ENCODE measurements at places on chromosomes 11 and 22.

DNA sequence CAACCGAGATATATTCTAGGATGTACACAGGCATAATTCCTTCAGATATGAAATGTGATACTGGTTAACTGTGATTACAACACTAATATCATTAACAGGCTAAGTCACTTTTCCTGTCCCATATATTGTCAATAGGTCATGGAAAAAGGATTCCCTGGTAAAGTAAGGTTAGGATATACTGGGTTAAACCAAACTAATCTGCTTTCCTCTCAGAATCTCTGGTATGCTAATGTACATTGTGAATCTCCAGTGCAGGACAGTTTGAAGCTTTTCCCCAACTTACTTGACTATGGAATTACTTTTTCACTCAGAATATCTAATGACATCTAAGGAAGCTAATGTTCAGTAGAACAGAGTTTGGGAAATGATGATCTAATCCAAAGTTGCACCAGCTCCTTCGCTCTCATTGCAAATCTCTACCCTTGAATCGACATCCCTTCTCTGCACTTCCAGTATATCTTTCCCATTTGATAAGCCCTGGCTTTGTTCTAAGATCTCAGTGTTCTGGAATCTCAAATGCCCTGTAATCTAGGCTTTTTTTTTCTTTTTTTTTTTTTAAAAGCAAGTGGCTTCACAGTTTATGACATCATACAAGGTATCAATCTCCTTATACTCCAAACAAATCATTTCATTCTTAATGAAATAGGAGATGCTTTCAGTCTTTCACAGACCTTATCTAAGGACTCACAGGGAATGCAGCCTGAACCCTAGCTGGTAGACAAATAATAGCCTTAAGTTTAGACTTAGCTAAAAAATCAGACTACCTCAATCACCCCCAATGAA lies 43.8 kb downstream of the COPB1 start:
- DNase-seq: no peak

- no peak for DNase-seq
Measured at GRCh38 chr11:121152764-121153163, 51.7 kb downstream of the TECTA start.

DNA sequence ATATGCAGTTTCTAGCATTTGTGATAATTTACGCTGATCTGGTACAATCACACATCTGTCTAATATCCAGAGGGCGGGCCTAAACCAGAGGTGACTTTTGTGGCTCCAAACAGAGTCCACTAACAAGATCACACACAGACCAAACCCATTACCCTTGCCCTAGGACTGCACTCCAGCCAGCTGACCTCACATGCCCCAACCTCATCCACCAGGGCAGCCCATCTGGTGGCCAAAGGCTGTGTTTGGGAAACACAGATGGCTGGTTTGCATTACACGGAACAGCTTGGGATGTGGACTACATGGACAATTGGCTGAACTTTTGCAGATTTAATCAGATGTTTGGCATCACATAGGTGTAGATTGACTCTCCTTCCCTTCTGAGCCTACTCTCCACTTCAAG lies 228.2 kb downstream of the GRIK4 start:
- DNase-seq: no peak

- DNase-seq: no peak
Measured at GRCh38 chr11:122617926-122618325, 37.6 kb upstream of the UBASH3B start.

DNA sequence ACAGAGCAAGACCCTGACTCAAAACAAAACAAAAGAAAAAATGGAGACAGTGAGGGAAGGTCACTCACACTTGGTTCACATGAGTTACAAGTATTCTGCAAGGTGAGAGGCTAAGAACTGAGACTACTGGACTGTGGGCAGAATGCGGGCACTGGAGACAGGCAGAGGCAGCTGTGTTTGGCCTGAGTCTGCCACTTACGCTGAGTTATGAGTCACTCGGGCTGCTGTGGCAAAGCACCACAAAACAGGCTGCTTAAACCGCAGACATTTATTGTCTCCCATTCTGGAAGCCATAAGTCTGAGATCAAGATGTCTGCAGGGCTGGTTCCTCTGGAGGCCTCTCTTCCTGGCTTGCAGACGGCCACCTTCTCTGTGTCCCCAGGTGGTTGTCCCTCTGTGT lies 122.8 kb downstream of the SHANK2 start:
- DNase-seq: no peak

DNA sequence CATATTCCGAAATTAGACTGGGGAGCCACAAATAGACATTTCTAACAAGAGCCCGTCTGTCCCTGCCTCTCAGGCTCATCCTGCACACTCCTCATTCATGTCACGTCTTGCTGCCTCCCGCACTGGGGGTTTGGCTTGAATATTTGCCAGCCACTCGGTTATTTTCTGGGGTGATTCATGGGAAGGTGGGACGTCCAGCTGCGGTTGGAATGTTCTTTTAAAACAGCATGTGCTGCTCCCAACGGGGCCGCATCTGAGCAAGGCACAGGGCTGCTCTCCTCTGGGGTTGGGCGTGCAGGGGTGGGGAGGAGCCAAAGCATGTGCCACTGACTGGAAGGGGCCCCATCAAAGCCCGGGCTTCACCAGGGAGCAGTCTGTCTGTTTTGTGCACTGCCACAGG lies 25.9 kb upstream of the SLC5A4 start:
- DNase-seq: no peak

DNA sequence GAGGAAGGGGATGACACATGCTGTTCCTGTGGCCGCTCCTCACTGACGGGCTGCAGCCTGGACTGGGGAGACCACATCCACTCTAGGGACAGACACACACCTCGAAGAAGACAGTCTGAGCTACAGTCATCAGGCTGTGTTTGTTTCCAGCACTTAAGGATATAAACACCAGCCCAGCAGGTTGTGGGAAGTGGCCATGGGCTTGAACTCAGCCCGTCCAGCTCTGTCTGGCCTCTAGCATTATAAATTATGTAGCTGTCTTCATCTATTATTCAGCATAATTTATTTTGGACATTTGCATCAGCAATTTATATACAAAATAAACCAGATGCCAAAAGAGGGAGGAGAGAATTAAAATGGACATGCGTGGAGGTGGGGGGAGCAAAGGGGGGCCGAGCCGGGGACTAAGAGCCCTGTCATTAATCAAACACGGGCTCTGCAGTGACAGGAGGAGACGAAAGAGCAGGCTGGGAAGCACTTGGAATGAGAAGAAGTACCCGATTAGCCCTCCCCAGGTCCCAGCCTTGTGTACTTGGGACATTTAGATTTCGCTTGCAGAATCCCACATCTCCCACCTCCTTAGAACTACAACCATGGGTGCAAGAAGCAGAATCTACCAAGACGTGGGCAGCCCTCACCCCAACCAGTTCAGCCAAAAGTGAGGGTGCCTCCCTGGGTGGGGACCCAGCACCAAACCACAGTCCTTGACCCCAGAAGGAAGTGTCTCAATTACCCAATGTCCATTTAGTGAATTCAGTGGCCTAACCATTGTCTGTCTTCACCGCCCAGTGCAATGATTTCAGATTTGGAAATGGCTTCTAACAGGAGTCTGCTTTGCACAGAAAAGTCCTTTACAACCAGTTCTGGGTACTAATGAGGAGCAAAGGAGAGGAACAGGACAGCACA lies 309.6 kb downstream of the OPCML start:
- DNase-seq: no peak

- no peak for DNase-seq
Measured at GRCh38 chr11:64789331-64790204, 11.2 kb upstream of the SF1 start.

Measured in stimulated activated CD4-positive, alpha-beta T cell treated with anti-CD3 and anti-CD28 coated beads, Interleukin-15, amount 100 ng/mL, for 1 hour (primary cell).